ENCODE measurements at places on chromosomes 1 and 21.
A peak's percentile ranks its signal among the peaks of the same experiment; 100 is the strongest.

DNA sequence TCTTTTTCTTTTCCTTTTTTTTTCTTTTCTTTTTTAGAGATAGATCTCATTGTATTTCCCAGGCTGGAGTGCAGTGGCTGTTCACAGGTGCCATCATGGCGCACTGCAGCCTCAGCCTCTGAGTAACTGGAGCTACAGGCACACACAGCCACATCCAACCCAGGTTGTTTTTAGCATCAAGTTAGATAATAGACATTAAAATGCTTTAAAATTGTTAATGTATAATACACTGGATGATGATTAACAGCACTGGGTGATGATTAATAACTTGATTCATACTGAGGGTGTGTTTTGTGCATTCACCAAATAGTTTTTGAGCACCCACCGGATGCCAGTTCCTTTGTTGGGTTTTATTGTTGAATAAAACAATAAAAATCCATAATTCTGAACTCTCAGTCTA, 75.2 kb downstream of the BEND5 start:
- DNase-seq = no peak

DNA sequence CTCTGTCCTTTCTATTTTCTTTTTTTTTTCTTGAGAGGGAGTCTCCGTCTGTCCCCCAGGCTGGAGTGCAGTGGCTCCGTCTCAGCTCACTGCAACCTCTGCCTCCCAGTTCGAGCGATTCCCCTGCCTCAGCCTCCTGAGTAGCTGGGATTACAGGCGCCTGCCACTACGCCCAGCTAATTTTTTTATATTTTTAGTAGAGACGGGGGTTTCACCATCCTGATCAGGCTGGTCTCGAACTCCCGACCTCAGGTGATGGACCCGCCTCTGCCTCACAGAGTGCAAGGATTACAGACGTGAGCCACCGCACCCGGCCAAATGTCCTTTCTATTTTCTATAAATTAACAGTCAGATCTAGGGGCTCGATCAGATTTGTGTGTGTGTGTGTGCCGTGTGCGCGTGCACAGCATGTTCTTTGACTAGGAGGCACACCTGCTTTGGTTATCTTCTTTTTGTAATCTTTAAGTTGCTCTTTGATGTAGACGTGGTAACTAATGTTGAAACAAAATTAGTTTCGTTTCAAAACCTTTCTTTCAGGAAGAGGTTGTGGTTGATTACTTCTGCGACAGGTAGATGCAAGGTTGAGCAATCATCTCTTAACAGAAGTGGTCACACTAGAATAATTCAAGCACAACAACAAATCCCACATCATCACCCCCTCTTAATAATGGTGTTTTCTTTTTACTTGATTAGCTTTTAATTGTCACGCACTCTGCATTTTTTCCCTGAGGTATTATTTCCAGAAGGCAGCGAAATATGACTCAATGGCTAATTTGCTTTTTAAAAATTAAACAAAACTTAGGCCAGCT, 779 bp upstream of the DEGS1 start:
- no peak for DNase-seq

DNA sequence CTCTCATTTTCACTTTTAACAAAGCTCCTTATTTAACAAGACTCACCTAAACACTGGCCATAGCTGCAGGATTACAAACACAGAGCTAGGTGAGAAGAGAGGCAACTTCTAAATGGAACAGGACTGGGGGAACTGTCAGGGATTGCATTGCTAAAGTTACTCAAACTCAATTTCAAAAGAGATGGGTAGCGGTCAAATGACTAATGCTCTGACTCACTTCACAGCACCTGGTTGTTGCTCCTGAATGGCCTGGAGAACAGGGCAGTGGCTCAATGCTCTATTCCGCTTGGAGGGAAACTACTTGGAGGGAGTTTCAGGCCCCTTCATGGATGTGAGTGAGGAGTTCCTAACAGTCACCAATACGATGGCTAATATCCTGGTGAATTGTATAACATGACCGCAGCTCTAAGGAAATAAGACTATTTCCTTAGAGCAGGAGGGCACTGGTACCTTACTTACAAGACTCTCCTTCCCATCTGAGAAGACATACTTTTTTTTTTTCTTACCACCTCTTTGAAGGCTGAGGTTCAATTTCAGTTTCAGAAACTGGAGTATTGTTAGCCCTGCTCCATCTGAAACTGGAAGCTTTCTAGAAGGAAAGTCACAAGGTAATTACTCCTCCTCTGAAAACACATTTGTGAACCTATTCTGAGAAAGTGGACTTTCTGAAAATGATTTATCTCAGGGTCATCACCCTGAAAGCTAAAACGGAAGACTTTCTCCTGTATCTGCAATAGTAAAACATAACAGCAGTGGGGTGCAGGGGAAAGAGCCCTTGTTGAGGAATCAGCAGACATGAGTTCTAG, 9.5 kb downstream of the DPT start:
- DNase-seq = no peak

DNA sequence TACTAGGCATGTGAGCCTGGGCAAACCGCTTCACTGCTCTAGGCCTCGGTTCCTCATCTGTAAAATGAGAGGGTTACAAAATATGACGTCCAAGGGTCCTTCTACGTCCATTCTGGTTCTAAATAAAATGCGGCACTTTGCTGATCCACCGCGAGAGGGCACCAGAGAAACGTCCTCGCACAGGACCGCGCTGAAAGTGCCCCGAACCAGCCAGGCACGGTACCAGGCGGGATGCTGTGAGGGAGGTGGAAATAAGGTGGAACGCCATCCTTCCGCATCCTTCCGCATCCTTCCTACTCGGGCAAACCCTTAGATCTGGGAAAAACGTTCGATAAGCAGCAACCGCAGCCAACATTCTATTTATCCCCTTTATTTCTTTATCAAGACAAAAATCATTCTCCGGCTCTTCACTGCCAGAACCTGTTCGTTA, 60.3 kb upstream of the KRTAP19-8 start:
- DNase-seq = peak; percentile 70

- no peak for DNase-seq
Observed at GRCh38 chr1:147413110-147413605, 128.1 kb upstream of the BCL9 start.

- DNase-seq = no peak
Observed at GRCh38 chr1:172448995-172449584, 5.2 kb upstream of the PIGC start.

DNA sequence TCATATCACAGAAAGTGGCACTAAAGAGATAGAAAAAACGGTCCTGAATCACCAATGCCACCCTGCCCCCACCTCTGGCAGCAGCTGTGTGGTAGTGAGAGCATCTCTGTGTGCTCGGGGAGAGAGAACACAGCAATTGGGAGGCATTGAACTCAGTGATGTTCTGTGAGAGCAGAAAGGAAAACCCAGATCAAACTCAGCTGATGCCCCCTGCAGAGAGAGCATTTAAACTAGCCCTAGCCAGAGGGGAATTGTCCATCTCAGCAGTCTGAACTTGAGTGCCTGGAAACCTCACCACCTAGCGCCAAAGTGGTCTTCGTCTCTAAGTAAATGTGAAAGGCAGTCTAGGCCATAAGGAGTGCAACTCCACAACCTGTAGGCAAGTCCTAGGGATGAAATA, 21.3 kb downstream of the SLC44A5 start:
- no peak for DNase-seq

DNA sequence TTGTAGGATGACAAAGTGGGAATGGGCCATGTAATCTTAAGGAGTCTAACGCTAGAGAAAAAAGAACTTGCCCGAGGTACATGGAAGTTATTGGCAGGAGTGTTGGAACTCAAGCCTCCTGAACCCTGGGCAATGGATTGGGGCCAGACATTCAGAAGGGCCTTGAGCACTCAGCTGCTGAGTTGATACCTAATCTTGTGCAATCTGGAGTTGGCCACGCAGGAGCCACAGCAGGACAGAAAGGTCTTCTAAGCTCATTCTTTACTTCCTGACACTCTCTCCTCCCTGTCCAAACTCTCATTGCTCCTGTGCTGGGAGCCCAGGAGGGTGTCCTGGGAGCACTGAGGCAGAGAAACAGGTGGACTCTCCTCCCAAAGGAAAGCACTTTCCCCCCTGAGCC, 25.1 kb upstream of the CSF1 start:
- no peak for DNase-seq

GRCh38 chr1:178969226-178969987, 56.3 kb upstream of the FAM20B start:
- no peak for DNase-seq

DNA sequence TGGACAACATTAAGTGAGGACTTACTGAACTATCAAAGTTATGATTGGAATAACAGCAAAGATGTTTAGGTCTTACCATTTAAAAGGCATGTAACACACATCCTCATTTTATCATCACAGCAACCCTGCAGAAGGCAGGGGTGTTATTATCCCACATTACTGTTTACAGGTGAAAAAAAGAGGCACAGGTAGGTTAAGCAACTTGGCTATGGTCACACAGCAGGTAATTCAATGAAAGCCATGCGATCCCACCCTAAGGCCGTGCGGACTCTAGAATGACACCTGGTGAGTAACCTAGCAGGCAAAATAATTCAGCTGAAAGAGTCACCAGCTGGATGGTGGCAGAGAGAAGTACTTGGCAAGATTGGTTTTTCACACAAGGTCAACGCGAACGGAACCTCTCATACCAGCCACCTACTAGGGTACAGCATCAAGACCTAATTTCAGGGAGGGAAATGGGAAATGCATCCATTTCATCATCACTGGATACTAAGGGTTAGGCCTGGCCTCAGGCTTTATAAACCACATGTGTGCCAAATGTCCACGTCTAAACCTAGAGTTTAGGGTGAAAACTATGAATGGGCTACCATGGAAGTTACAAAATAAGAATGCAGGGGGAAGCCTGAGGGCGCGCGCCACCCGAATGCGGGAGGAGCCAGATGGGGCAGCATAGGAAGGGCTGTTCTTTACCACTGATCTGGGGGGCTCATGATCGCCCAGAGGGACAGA, 85.3 kb downstream of the SLC66A1 start:
- no peak for DNase-seq

DNA sequence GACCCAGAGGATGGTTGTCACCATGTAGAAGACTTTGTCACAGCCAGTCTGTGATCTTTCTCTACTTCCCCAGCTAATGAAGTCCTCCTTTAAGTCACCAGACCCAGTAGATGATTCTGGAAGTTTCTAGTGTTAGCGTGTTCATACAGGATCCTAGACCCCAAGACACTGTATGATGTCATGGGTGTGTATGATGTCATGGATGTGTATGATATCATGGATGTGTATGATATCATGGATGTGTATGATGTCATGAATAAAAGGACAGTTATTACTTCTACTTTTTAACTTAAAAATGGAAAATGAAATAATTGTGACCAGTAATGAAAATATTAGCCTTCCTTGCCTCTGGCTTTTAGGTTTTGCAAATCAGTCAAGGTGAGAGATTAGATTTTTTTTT, 260.0 kb downstream of the FMN2 start:
- no peak for DNase-seq

DNA sequence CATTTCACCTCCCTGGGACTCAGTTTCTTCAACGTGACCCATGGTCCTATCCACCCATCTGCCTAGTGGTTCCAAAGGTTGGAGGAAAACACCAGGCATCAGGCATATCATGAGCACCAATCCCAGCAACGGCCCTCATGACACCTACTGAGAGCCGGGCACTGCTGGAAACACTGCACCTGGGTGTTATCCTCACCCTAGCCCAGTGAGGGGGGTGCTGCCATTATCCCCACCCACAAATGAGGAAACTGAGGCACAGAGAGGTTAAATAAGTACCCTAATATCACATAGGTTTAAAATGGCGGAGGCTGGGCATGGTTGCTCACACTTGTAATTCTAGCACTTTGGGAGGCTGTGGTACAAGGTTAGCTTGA, 206.9 kb downstream of the MATN1 start:
- DNase-seq = no peak

DNA sequence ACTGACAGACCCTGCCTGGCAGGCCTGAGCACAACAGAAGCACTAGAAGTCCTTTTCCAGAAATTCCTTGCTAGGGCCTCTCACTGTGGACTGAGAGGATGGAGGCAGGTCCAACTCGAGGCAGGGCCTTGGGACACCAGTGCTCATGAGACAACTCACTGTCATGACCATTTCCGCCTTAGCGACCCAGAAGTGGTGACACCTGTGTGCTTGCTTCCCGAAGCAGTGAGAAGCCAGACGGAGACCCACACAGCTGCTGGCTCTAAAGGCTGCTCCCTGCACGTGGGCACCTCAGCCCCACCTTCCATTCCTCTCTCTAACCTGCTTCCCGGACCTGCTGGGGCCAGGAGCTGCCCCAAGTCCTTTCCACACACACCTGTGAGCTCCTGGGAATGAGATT, 33.0 kb downstream of the KCNC4 start:
- no peak for DNase-seq

GRCh38 chr21:36186506-36187399, 30.1 kb downstream of the DOP1B start:
- DNase-seq = no peak

DNA sequence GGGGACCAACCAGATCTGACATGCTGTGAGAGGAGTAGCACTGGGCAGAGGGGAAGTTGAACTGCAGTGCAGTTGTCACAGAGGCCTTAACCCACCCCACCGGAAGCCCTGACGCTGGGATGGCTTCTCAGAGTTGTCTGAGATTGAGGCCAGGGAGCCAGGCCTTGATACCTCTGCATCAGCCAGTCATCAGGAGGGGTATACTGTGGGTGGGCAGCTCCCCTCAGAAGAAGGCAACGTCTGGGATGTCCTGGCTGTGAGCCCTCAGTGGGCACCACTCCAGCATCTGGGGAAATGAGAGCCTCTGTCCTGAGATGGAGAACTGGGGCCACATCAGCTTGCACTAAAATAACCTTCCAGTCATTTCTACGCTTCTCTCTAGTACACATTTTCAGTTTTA, 47.9 kb upstream of the BCAR3 start:
- DNase-seq = no peak

- no peak for DNase-seq
Observed at GRCh38 chr1:230877146-230877923, 9.0 kb upstream of the C1orf198 start.

- DNase-seq = no peak
Observed at GRCh38 chr1:207025146-207025880, 7.2 kb downstream of the C1orf116 start.

GRCh38 chr1:87810166-87810565, 481.5 kb downstream of the LMO4 start:
- DNase-seq = no peak

- DNase-seq = no peak
Observed at GRCh38 chr1:43786201-43786958, 79.0 kb downstream of the ST3GAL3 start.

- peak; percentile 63 for DNase-seq
Observed at GRCh38 chr1:117828201-117828600, 101.2 kb downstream of the GDAP2 start.

DNA sequence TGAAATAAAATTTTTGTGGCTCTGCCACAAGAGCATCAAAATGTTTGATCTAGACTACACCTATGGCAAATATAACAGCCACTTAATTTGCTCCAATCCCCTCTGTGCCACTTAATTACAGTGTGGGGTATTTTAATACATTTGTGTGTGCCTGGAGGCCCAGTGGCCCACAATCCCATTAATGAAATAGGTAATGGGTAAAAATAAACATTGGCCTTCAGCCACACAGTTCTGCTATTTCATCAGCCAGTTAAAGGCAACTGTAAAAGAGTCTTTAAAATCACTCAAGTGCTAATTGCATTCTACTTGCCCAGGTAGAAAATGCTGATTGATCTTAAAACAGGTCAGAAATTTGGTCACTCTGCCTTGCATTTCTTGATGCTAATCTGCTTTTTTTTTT, 151.6 kb upstream of the UBE2U start:
- no peak for DNase-seq

Data from muscle of arm (tissue), 14 donors.